CD4-positive, alpha-beta T cell treated with Interleukin-4 for 4 hours (primary cell): ENCODE measurements at places on chromosomes 4 and X.

GRCh38 chr4:107853444-107854355, 29.0 kb downstream of the SGMS2 start:
- DNase-seq = no peak

GRCh38 chr4:127616898-127617297, 15.9 kb upstream of the INTU start:
- DNase-seq = no peak

DNA sequence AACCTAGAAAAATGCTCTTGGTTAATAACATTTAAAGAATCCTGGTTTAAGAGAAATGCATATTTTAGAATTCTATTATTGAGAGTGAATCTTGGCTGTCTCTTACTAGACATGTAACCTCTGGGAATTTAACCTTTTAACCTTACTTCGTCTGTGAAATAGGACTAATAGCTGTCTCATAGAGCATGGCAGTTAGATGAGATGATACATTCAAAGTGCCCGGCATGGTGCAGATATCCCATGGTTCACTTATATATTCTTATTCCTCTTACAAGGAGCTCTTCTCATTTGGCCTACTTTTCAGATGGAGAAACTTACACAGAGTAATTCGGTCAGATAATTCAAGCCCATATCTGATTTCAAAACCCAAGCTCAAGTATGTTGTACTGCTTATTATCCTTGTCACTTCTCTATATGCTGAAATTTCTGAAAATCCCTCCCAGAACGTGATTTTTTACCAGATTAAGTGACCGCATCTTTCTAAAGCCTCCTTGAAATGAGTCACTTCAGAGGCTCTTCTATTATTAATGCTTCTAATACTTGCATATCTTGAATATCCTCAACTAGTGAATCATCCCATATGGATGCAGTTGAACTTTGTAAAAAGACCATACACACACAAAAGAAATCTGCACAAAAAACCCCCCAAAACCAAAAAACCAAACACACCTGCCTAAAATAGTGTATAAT, 4.9 kb downstream of the CDKN2AIP start:
- DNase-seq = no peak

GRCh38 chr4:125498981-125499380, 184.2 kb downstream of the FAT4 start:
- no peak for DNase-seq

GRCh38 chr4:8400632-8401325, 39.7 kb downstream of the ACOX3 start:
- DNase-seq = no peak

DNA sequence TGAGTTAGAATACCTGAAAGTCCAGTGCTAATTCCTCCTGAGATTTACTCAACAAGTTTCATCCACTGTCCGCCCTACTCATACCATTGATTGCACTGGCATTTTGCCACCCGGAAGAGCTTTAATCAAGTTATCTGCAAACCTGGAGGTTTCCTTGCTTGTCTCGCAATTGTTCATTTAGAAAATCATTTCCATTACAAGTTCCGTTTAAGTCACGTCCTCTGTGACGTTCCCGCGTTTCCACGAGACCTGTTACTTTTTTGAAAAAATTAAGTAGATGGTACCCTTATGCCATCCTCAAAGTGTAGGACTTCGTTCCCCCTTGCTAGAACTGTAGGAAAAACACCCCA, 761 bp upstream of the FRYL start:
- peak; percentile 37 for DNase-seq

DNA sequence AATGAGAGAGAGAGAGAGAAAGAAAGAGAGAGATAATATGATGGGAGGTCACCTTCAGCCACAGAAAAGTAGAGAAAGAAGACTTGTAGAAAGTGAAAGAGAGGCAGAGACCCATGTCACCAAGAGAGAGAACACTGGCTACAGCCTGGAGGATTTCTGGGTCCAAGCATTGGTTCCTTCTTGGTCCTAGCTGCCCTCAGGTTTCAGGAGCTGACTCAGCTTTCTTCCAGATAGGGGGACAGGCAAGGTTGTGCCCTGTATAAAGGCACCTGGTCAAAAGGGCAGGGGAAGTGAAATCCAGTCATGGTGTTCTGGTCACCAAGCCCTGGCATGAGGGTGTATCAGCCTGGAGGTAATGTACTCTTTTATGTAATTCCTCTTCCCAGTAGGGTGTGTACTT, 47.5 kb upstream of the XK start:
- no peak for DNase-seq

DNA sequence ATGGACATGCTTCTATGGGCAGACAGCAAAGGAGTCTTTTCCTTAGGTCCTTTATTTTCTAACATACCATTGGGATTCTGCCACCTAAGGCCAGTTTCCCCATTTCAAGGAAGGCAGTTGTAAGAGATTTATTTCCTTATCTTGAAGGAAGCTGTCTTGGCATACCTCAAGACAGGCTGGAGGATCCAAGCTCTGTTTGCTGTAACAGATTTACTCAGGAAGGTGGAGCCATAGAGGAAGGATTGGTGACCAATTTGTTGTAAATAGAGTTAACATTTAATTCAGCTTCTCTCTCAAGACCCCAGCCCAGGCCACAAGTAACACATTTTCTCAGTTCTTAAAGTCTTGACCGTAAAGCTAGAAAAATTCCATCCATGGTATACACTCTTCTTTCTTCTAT, 131.6 kb upstream of the TENM3 start:
- DNase-seq = no peak

GRCh38 chr4:68342134-68342533, 7.8 kb downstream of the YTHDC1 start:
- DNase-seq = no peak

- DNase-seq = no peak
Measured at GRCh38 chr4:185115827-185116232, 27.2 kb upstream of the SLC25A4 start.

DNA sequence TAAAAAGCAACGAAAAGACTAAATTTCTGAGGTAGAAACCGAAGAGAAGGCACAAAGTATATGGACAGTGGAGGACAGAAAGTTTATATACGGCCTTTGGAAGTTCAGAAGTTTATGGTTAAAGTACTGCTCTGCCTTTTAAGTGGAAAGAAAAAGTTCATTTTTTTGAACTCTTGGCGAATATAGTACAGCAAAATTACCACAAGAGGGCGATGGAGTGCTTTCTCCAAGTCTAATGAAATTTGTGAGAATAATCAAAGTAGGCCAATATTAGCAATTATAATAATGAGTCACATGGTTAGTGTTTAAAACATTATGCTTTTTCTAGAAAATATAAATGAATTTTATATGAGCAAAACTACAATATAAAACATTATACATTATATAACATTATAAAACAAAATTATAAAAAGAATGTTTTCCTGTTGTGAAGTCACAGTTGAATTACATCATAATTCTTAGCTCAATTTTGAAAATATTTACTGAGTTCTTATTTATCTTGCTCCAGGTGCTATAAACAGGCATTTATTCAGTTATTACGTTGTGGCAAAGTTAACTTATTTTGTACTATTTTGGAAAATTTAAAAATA, 136.2 kb upstream of the BMPR1B start:
- DNase-seq = peak; percentile 50

GRCh38 chrX:48785186-48785539, 1.2 kb upstream of the GATA1 start:
- no peak for DNase-seq
